ENCODE measurements at places on chromosomes 1 and 21. TPM values are rescaled to one million over a fixed set of nuclear protein-coding genes. Genes with fewer than 3 reads are reported as not detected.
A peak's percentile ranks its signal among the peaks of the same experiment; 100 is the strongest.

- H3K4me3 ChIP-seq = no peak overlapping the region
- H3K36me3 ChIP-seq = no peaks in the 10 kb centered on the region
- H3K4me1 ChIP-seq = peaks cover 6% of the 10 kb centered on the region
- no peak overlapping the region for H3K27ac ChIP-seq
- no peaks in the 10 kb centered on the region for H3K27me3 ChIP-seq
These were observed 10.8 kb upstream of the SMIM12 start for GRCh38 chr1:34870395-34870794.

Gene SPATA17
- not detected for total RNA-seq

Gene SHE
- 15.2 TPM for total RNA-seq

- no peak overlapping the region for H3K4me3 ChIP-seq
- DNase-seq = no peak
- no peaks in the 10 kb centered on the region for H3K4me1 ChIP-seq
- no peaks in the 10 kb centered on the region for H3K36me3 ChIP-seq
- no peak overlapping the region for H3K27ac ChIP-seq
- no peaks in the 10 kb centered on the region for H3K27me3 ChIP-seq
These were observed 39.3 kb downstream of the HLCS start for GRCh38 chr21:36926989-36927718.

Gene LAD1
- total RNA-seq = 0.41 TPM

GRCh38 chr1:87204921-87205320 is 123.8 kb upstream of the LMO4 start:
- no peak overlapping the region for H3K27ac ChIP-seq
- no peak overlapping the region for H3K4me3 ChIP-seq
- DNase-seq = no peak
- H3K27me3 ChIP-seq = no peaks in the 10 kb centered on the region
- H3K4me1 ChIP-seq = peaks cover 4% of the 10 kb centered on the region

DNA sequence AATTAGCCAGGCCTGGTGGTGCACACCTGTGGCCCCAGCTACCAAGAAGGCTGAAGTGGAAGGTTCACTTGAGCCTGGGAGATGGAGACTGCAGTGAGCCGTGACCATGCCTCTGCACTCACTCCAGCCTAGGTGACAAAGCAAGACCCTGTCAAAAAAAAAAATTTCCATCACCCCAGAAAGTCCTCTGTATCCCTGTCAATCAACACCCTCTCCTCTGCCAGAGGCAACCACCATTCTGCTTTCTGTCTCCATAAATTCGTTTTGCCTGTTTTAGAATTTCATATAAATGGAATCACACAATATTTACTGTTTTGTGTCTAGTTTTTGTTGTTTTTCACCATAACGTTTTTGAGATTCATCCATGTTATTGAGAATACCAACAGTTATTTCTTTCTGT is 141.6 kb upstream of the SLC45A1 start:
- no peaks in the 10 kb centered on the region for H3K36me3 ChIP-seq
- H3K27ac ChIP-seq = no peak overlapping the region
- H3K4me3 ChIP-seq = no peak overlapping the region
- H3K27me3 ChIP-seq = no peaks in the 10 kb centered on the region
- no peak for DNase-seq

DNA sequence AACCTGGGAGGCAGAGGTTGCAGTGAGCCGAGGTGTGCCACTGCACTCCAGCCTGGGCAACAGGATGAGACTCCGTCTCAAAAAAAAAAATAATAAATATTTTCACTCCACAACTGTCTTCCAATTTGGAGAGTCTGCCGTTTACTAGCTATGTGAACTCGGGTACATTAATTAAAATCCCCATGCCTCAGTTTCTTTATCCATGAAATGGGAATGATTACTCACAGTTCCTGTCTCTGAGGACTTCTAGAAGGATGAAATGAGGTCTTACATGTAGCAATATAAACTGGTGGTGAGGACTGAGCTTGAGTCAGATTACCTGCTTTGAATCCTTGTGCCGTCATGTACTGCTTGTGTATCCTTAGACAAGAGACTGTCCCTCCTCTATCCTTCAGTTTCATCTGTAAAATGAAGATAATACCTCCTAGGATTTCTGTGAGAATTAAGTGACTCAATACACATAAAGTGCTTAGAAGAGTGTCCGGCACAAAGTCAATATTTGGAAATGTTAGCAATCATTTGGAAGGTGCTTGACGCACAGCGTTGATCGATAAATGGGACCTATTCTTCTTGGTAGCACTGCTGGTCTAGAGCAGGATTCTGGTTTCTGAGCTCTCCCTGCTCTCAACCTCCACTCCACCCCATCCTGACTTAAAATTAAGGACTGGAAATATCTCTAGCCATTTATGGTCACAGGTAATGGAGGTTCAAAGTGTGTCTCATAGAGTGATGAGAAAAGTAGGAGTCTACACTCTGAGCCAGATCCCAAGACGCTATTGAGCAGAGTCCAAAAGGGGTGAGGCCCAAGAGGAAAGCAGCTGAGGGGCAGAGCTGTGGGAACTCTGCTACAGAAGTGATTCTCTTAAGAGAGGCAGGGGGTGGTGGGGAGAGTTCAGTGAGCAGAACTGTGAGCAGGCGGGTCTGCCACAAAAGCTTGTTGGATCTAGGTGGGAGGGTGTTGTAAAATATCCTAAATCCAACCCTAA is 11.6 kb upstream of the DDI2 start:
- H3K27me3 ChIP-seq = no peaks in the 10 kb centered on the region
- H3K4me3 ChIP-seq = no peak overlapping the region

DNA sequence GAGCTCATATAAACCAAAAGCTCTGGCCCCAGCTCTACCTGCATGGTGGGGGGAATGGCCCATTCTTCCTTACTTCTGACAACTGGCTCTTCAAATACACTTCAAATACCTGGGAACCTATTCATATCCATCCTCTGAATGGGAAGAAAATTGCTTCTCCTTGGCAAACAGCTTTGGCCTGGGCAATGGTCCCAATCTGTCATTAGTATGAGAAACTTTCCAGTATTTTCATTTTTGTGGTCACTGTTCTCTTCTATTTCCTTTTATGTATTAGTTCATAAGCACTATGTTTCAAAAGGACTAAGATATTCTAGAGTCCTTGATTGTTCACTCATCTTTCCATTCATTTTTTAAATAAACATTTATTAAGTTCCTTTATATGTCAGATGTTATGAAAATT is 5.2 kb upstream of the HSD3B2 start:
- no peak for DNase-seq
- no peak overlapping the region for H3K27ac ChIP-seq
- no peak overlapping the region for H3K4me3 ChIP-seq
- no peaks in the 10 kb centered on the region for H3K36me3 ChIP-seq
- no peaks in the 10 kb centered on the region for H3K4me1 ChIP-seq

GRCh38 chr1:236753516-236753915 is 41.6 kb upstream of the MTR start:
- no peaks in the 10 kb centered on the region for H3K27me3 ChIP-seq
- peaks cover 38% of the 10 kb centered on the region for H3K36me3 ChIP-seq
- H3K4me3 ChIP-seq = no peak overlapping the region
- no peaks in the 10 kb centered on the region for H3K4me1 ChIP-seq
- no peak overlapping the region for H3K27ac ChIP-seq

- H3K36me3 ChIP-seq = no peaks in the 10 kb centered on the region
- no peaks in the 10 kb centered on the region for H3K27me3 ChIP-seq
- H3K27ac ChIP-seq = no peak within 1 kb of the TSS
- peak within 1 kb of the TSS; percentile 65 for H3K4me3 ChIP-seq
These were observed at the start of gene SAMD11 for GRCh38 chr1:923131-923990. Gene SAMD11 (plus strand): TSS chr1:923923. CDS start chr1:924432, 509 bp downstream.

DNA sequence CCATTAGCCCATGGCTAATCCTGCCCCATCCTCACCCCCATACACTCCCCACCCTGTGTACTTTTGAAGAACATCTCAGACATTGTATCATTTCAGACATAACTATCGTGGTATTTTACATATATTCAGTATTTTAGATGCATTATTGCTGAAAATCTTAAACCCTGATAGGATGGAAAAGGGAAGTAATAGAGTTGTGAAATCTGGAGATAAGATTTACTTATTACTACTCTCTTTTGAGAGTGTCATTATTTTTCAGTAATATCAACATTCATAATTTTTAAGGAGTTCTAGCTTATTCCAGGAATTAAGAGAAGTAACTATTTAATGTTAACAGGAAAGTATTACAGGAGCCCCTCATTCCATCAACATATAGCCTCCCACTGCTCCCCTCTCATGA is 34.4 kb downstream of the ADCY10 start:
- no peaks in the 10 kb centered on the region for H3K36me3 ChIP-seq
- H3K27me3 ChIP-seq = no peaks in the 10 kb centered on the region
- peaks cover 4% of the 10 kb centered on the region for H3K4me1 ChIP-seq
- H3K27ac ChIP-seq = no peak overlapping the region

- peaks cover 20% of the 10 kb centered on the region for H3K4me1 ChIP-seq
- no peak overlapping the region for H3K27ac ChIP-seq
- peak overlapping the region; percentile 38 for H3K4me3 ChIP-seq
- no peaks in the 10 kb centered on the region for H3K36me3 ChIP-seq
These were observed 72.9 kb downstream of the SYT6 start for GRCh38 chr1:114080511-114081436.

Gene C1orf185
- not detected for total RNA-seq

Gene MSH4
- 0.28 TPM for total RNA-seq

Gene HNRNPCL1
- not detected for total RNA-seq

Gene SDCCAG8
- 23.2 TPM for total RNA-seq

Gene NLRP3
- 8.9 TPM for total RNA-seq

DNA sequence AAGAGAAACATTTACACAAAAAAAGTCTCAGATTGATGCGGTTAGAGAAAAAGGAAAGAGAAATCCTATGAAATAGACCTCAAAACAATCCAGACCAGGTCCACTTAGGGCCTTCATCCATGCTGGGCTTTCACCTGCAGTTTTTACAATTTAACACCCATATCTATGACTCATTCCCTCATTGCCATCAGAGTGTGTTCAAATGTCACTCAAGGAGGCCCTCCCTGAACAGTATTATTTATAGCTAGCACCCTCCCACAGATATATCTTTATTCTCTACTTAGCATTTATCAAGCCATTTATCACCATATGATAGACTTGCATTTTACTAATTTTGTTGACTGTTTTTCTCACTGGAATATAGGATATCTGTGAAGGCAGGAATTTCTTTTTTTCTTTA is 824 bp upstream of the KRTAP21-3 start:
- H3K36me3 ChIP-seq = no peaks in the 10 kb centered on the region
- no peak overlapping the region for H3K4me3 ChIP-seq
- no peak overlapping the region for H3K27ac ChIP-seq
- DNase-seq = no peak
- no peaks in the 10 kb centered on the region for H3K4me1 ChIP-seq
- no peaks in the 10 kb centered on the region for H3K27me3 ChIP-seq

Gene USP1
- total RNA-seq = 19.8 TPM

- peaks cover 6% of the 10 kb centered on the region for H3K4me1 ChIP-seq
- H3K36me3 ChIP-seq = no peaks in the 10 kb centered on the region
- no peak for DNase-seq
- no peaks in the 10 kb centered on the region for H3K27me3 ChIP-seq
- peak overlapping the region; percentile 63 for H3K27ac ChIP-seq
- peak overlapping the region; percentile 91 for H3K4me3 ChIP-seq
These were observed 913 bp upstream of the S1PR1 start for GRCh38 chr1:101235696-101236515.

DNA sequence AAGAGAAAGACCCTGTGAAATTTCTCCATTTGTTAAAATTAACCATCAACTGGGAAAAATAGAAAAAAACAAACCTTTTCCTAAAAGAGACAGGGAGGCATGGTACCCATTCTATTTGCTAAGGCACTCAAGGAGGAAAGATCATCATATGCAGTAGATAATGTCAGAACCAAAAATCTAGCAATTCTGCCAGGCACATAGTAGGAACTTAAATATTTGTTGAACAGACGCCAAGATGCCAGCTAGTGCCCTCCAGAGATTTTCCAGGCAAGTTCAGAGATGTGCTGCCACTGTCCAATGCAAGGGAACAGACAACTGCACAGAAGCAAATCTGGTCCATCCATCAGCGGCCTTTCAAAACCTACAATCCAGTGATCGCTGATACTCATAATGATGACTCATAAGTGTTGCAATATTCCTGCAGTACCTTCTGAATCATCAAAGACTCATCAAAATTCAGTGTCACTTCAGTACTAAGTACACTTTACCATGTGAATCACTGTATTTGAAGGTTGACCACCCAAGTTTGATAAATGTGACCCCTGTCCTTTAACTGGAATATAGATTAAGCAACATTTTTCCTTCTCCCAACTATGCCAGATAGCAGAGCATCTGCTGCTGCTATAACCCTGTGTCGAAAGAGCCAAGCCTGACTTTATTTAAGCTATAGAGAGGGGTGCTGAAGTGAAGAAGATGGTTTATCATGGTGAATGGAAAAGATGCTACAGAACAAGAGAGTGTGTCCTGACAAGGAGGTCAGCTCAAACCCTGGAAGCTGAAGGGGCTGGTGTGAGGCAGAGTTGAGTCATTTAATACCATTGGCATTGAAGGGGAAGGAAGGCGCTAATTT is 99.1 kb downstream of the MT1HL1 start:
- peaks cover 5% of the 10 kb centered on the region for H3K36me3 ChIP-seq
- no peak for DNase-seq
- H3K4me1 ChIP-seq = no peaks in the 10 kb centered on the region

- H3K36me3 ChIP-seq = no peaks in the 10 kb centered on the region
- H3K27me3 ChIP-seq = no peaks in the 10 kb centered on the region
- DNase-seq = no peak
These were observed 16.9 kb upstream of the CDC14A start for GRCh38 chr1:100335436-100335835.

DNA sequence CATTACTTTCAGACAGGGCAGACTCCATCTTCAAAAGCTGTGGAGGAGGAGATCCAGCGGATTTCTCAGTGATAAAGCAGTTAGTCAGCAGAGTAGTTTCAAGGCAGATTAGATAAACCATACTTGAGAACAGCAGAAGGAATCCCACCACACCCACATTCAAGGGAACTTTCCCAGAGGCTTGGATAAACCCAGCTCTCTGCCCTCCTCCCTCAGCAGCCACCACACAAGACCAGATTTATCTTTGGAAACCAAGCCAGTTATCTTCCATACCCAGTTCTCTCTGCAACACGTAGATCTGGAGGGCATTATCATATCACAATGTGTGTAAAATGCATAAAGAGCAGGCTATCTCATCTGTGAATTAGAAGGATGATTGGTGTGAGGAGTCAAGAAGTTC is 40.2 kb downstream of the GFI1 start:
- no peaks in the 10 kb centered on the region for H3K36me3 ChIP-seq
- no peak overlapping the region for H3K27ac ChIP-seq
- H3K4me3 ChIP-seq = no peak overlapping the region
- no peaks in the 10 kb centered on the region for H3K4me1 ChIP-seq
- H3K27me3 ChIP-seq = no peaks in the 10 kb centered on the region
- DNase-seq = no peak

GRCh38 chr1:165162671-165163241 is 193.8 kb downstream of the LMX1A start:
- no peaks in the 10 kb centered on the region for H3K36me3 ChIP-seq
- H3K27me3 ChIP-seq = no peaks in the 10 kb centered on the region
- DNase-seq = no peak
- H3K27ac ChIP-seq = no peak overlapping the region
- no peak overlapping the region for H3K4me3 ChIP-seq

Data from thoracic aorta (tissue), 2 donors.